Right kidney (tissue), 9 donors: ENCODE measurements at places on chromosomes 13 and 19.

DNA sequence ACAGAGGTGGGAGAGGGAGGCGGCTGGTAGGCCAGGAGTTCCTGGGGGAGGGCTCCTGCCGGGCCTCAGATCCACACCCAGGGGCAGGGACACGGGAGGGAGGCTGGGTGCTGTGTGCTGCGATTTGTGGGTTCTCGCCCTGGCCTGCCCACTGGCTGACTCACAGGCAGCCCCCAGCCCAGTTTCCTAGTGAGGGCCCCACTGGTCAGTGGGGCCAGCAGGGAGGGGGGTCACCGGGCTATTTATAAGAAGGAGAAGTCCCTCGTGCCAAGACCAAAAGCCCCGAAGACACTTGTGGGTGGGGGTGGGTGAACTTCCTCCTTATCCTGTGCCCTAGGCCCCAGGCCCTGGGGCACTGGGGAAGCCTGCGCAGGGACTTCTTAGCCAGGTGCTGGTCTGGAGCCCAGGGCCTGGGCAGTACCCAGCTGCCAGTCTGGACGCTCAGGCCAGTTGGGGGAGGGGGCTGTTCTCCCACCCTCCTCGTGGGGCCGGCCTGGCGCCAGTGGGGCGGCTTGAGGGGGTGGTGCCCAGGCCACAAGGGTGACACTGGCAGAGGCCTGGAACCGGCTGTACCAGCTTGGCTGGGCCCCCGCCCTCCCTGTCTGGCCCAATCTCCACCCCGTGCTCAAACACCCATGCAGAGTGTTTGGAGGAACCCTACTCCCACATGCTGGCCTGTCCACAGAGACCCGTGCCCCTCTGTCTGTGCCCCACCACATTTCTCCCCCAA lies 5.0 kb upstream of the JUNB start:
- peak; percentile 50 for DNase-seq

DNA sequence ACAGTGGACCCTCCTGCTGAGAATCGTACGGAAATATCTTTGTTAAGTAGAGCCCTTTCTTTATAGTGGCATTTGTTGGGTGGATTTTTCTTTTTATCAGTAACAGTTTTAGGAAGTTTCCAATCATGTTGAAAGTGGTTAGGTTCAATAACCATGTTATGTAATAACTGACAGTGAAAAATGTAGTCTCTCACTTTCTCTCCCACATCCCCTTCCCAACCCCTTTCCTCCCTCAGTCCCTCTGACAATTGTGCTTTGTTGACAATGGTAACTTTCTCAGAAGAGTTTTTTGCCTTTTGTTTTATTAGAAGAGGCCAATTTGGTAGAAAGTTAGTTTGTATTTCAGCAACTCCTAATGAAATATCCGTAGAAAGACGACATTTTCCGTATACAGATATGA lies 77.8 kb upstream of the SLAIN1 start:
- DNase-seq: no peak

- no peak for DNase-seq
These were observed 106.5 kb upstream of the OXGR1 start for GRCh38 chr13:97100821-97101220.

DNA sequence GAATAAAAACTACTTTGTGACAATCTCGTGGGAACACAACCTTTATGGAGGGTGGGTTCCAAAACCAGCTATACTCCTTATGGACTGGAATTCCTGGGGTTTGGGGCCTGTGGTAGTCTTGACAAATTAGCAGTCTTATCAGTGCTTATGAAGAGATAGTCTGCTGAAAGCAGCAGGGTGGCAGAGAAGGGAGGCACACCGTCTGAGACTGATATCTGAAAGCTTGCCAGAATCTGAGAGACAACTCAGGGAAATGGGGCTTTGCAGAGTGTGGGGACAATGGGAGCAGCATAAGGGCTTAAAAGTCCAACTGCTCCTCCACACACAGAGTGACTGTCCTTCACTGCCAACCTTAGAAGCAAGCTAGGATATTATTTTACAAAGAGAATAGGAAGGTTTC lies 95.9 kb downstream of the UGGT2 start:
- DNase-seq: no peak

GRCh38 chr19:29266603-29267002 lies 53.7 kb upstream of the UQCRFS1 start:
- DNase-seq: no peak

DNA sequence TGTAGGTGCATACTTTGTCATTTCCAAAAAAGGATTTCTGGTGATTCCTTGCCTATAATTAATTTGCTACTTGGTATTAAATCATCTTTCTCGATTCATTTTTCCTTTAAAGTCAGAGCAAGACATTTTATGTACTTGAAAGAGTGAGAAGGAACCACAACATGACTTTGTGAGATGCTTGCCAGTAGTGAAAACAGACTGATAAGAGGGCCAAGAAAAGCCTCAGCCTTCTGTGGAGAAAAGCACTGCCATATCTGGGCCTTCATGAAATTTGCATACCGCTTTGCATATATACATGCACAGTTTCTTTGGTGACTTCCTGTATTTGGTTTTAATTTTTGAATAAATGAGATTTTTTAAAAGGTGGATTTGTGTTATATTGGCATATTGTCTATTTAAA lies 128.4 kb downstream of the CDK8 start:
- no peak for DNase-seq
